ENCODE measurements at places on chromosomes 6 and 20.
A peak's percentile ranks its signal among the peaks of the same experiment; 100 is the strongest.

DNA sequence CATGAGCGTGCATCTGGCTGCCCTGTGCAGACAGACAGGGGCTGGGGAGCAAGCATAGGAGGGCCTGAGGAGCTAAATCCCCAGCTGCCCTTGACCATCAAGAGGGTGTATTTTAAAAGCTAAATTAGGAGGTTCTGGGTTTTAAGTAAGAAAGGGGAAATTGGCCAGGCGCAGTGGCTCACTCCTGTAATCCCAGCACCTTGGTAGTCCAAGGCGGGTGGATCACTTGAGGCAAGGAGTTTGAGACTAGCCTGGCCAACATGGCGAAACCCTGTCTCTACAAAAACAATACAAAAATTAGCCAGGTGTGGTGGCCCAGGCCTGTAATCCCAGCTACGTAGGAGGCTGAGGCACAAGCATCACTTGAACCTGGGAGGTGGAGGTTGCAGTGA lies 27.8 kb downstream of the SERPINB6 start:
- DNase-seq = no peak

DNA sequence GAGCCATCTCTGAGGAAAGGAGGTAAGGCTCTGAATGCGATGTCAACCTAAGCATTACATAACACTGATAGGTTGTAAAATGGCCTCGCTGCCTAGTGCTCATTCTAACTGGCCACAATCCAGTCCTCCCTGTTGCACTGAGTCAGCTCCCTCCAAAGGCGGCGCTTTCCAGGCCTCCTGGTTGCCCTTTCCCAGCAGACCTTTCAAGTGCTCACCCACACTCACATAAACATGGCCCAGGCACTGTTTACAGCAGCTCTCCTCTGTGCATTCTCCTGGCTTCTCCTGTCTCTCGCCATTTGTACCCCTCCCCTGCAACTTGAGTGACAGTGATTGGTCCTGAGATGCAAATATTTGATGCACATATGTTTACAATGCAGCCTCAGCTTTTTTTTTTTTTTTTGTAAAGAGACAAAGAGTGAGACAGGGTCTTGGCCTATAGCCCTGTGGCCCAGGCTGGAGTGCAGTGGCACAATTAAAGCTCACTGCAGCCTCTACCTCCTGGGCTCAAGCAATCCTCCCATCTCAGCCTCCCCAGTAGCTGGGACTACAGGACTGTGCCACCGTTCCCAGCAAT lies 36.8 kb upstream of the PRND start:
- DNase-seq = peak; percentile 34

DNA sequence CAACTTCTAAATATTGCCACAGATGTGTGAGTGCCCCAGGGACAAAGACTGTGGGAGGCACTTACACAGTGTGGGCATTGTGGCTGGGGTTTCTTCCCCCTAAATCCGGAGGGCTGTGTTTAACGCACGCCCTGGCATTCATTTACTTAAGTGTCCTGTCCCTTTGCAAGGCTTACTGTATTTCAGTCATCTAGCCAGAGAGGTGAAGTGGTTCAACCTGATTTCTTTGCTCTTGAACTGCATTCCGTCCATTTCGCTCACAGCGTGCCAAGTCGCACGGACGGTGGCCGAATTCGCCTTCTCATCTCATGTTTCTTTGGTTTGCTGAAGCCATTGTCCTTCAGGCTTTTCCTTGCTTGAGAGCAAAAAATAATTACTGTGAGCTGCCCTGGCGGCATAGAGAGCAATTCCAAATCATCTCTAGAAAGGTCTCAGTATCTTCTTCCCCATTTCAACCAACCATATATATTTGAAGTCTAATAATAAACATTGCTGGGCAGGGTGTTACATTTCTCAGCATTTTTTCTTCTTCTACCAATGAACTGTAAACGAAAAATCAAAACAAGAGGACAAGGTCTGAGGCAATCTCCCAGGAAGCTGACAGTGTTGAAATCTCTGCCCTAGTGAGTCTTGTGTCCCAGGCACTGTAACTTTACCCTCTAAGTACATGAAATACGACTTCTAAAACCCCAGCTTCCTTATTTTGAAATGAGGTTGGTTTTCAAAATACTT lies 16.9 kb downstream of the SYTL3 start:
- no peak for DNase-seq

- DNase-seq = no peak
These were observed 338.9 kb downstream of the QKI start for GRCh38 chr6:163753430-163753829.

- DNase-seq = no peak
These were observed 24.7 kb downstream of the ENTPD6 start for GRCh38 chr20:25220021-25220730.

- peak; percentile 34 for DNase-seq
These were observed 291.2 kb upstream of the ADGRB3 start for GRCh38 chr6:68343901-68344300.

- DNase-seq = no peak
These were observed 24.6 kb upstream of the CTNNBL1 start for GRCh38 chr20:37669062-37669772.

GRCh38 chr6:30260036-30260504 lies 46.9 kb upstream of the TRIM26 start:
- no peak for DNase-seq

- no peak for DNase-seq
These were observed 92.7 kb downstream of the LY86 start for GRCh38 chr6:6681075-6681849.

- peak; percentile 91 for DNase-seq
These were observed 795.9 kb downstream of the MAFB start for GRCh38 chr20:39893003-39893685.

DNA sequence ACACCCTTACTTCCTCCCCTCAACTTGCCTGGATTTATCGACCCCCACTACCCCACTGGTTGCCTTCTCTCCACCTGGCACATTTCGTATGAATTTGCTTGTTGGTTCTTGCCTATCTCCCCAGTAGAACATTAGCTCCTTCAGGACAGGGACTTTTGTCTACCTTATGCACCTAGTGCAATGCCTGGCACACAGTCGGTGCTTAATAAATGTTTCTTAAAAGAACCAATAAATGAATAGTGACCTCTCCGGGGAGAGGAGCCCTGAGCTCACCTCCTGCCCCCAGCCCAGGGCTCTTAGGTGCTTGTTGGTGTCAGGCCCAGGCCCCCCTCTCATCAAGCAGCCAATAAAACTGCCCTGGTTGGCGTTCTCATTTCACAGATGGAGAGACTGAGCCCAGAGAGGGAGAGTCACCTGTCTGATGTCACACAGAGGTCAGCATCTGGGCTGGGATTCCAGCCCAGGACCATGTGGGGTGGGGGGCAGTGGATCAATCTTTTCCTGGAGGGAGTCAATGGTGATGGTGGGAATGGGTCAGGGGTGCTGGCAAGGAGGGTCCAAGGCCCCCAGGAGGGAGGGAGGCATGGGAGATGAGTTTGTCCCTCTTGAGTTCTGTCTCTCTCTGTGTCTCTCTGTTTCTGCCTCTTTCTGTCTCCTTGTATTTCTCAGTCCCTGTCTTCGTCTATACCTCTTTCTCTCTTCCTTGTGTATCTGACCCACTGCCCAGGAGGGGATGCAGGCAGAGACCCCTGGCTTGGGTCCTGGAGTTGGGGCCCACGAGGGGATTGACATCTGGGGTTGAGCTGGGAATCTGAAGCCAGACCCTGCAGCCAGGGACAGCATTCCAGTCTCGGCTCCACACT lies 89.6 kb downstream of the CEBPB start:
- DNase-seq = no peak

DNA sequence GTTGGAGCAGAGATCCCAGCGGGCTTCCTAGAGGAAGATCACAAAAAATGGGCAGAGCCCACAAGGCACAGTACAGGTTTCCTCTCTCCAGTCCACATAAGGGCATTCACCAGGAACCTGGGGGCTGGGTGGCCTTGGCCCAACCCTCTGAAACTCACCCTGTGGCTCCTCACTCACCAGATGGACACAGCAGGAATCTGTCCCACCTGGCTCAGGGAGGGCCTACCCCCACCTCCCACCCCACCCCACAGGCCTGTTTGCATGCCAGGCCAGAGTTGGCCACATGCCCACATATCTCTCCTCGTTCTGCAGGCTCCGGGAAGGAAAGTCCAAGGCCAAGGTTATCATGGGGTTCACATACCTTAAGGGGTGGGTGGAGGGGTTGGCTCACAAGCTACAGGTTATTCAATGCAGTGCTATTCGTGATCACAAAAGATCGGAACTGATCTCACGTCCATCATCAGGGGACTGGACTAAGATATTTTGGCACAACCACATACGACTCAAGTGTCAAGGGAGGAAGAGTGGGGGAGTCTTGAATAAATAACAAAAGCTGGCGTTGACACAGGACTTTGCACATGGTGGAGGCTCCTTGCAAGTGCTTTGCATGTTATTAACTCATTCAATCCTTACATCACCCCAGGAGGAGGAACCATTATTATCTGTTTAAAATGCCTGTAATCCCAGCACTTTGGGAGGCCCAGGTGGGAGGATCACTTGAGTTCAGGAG lies 13.0 kb downstream of the RIPOR3 start:
- no peak for DNase-seq

DNA sequence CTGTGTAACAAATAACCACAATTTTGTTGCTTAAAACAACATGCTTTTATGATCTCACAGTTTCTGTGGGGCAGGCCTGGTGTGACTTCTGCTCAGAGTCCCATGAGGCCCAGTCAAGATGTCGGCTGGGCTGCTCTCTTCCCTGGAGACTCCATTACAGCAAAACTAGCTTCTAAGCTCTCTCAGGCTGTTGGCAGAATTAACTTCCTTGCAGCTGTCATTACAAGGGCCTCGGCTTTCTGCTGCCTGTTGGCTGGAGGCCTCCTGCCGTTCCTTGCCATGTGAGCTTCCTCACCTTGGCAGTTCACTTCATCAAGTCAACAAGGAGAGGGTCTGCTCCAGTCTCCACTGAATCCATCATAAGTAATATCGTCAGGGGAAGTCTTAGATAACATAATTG lies 659.2 kb downstream of the PRKN start:
- DNase-seq = no peak

GRCh38 chr20:24630486-24631172 lies 161.2 kb downstream of the SYNDIG1 start:
- DNase-seq = no peak

- DNase-seq = no peak
These were observed 17.1 kb downstream of the VPS52 start for GRCh38 chr6:33254591-33254990.

GRCh38 chr6:38933426-38933825 lies 115.2 kb upstream of the GLP1R start:
- peak; percentile 42 for DNase-seq

DNA sequence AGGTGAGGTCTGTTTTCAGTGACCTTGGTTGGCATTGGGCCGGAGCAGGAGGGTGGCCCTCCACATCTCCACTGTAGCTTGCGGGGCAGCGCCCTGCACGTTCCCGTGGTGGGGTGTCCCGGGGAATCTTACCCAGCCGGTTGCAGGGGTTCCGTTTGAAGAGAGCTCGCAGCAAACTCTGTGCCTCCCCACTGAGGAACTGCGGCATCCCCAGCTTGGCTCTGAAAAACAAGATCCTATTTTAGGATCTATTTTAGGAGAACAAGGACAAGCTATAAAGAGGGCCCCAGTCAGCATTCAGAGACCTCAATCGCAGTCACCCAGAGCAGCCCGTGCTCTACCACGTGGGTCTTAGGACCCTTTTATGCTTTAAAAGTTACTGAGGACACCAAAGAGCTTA lies 97.8 kb downstream of the RAMACL start:
- no peak for DNase-seq

DNA sequence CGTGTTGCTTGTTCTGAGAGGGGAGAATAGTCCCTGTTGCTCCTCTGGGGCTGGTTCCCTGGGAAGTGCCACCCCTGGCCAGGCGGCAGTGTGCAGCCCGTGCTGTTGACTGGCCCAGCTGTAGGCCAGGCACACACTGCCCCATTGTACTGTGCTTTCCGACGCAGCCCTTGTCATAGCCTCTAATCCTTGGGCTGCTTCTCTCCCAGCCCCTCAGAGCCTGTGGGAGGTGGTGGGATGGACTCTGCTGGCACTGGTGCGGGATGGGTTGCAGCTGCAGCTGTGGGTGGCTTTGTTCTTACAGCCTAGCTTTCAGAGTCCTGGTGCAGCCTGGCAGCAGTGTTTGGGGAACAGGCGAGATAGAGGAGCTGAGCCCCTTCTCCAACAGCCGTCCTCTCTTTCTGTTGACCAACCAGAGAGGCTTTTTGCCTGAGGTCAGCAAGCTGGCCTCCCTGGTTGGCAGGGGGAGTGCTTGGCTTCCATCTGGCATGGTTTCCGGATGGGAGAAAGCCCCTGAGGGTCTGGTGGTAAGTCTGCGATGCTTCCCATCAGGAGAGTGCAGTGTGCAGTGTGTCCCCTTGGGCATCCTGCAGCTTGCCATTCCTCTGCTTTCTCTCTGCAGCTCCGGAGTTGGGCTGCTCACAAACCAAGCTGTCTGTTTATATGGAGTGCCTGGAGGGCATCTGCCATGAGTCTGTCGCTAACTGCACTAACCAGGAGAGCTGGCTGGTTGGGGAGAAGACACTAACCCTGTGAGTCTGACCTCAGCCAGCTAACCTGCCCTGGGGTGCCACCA lies 12.1 kb downstream of the TJAP1 start:
- no peak for DNase-seq

- DNase-seq = no peak
These were observed 146.3 kb downstream of the ZNF217 start for GRCh38 chr20:53447316-53447715.

GRCh38 chr6:126788861-126789365 lies 329.6 kb upstream of the RSPO3 start:
- no peak for DNase-seq

GRCh38 chr6:41706876-41707564 lies 28.4 kb downstream of the TFEB start:
- DNase-seq = no peak

DNA sequence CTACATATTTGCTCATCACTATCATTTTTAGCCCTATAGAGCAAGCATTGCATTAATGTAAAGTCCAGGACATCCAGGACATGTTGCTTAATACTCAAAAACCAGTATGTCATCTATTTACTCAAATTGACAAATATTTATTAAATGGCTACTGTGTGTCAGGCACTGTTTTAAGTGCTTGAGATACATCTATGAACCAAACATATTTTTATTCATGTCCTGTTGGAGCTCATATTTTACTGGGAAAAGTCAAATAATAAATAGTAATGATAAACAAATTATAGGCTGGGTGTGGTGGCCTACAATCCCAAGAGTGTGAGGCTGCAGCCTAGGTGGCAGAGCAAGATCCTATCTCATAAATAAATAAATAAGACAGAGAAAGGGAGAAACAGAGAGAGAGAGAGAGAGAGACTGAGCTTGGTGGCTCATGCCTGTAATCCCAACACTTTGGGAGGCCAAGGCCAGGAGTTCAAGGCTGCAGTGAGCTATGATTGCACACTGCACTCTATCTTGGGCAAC lies 227.9 kb downstream of the GJA1 start:
- DNase-seq = no peak

DNA sequence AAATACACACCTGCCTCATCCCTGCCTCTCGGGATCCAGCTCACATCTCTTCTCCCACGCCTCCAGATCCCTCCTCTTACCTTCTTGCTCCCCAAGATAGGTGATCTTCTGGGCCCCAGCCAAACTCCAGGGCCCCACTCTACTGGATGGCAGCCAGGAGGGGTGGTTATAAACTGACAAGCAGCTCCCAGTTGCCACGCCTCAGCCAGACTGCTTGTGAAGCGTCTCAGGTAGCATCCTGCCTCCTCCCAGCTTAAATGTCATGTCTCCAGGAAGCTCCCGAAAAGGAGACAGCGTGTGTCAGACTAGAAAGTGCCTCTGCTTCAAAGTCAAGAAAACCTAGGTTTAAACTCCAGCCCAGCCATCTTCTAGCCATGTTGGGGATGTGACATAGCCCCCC lies 114.1 kb downstream of the LRFN2 start:
- no peak for DNase-seq

GRCh38 chr6:17785094-17785787 lies 78.5 kb upstream of the NUP153 start:
- DNase-seq = no peak

- no peak for DNase-seq
These were observed 5.8 kb upstream of the CDC5L start for GRCh38 chr6:44381739-44382138.
